NCI-H1092 treated with DMSO at 0.1 percent for 48 hours (cell line): ENCODE measurements at places on chromosomes 2 and 18.

GRCh38 chr18:43780782-43781340, 503.6 kb upstream of the SYT4 start:
- DNase-seq: no peak

- DNase-seq: no peak
Measured at GRCh38 chr2:25073025-25073424, 31.1 kb downstream of the EFR3B start.

- DNase-seq: no peak
Measured at GRCh38 chr2:37471994-37472393, 127.6 kb downstream of the QPCT start.

- DNase-seq: no peak
Measured at GRCh38 chr2:34003795-34004194, 404.7 kb upstream of the FAM98A start.

DNA sequence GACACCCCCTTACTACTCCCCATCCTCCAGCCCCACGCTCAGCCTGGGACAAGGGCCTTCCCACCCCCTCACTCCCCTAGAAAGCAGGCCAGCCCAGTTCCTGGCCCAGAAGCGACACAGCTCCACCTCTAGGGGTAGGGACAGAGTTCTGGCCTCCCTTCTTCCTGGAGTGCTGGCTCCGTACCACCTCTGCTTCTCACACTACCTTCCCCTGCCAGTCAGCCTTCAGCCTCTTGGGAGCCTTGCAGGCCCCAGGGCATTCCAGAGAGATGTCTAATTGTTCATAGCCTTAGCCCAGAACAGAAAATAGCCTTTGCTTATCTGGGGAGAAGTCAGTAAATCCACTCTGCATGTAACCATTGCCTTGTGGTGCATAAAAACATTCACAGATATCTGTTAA, 13.1 kb upstream of the CATIP start:
- DNase-seq: no peak

GRCh38 chr2:121303531-121304263, 18.7 kb upstream of the TFCP2L1 start:
- DNase-seq: no peak
